ENCODE measurements at places on chromosomes 7 and 10.

DNA sequence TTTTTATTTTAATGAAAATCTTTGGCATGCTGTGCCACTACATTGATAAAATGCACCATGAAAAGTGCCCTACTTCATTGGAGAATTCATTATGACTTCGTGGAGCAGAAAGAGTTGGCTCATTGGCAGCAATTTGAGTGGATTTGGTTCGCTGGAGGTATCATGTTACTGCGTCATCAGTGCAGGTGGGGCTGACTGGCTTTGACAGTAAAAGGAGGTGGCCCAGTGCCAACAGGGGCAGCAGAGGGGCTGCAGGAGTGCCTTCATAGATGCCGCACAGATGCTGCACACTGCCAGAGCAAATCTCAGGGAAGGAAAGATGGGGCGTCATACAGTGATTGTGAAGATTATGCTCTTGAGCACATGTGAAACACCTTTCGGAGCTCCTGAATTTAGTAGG, 22.2 kb downstream of the FZD1 start:
- DNase-seq, result no peak

GRCh38 chr7:28739128-28739527, 219.0 kb downstream of the TRIL start:
- DNase-seq, result no peak

- DNase-seq, result peak; percentile 24
Measured at GRCh38 chr7:102279537-102280400, 6.9 kb upstream of the SH2B2 start.

DNA sequence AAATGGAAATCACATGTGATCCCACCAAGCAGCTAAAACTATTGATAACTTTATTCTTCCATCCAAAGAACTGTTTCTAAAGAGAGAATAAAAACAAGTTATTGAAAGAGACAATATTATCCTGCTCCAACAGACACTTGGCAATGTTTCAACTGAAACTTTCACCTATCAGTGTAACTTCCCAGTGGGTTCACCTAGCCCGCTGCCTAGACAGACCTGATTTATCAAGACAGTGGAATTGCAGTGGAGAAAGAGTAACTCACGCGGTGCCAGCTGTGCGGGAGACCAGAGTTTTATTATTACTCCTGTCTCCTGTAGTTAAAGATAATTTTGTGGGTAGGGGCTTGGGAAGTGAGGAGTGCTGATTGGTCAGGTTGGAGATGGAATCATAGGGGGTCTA, 199.8 kb downstream of the AHR start:
- DNase-seq, result no peak

- DNase-seq, result no peak
Measured at GRCh38 chr7:4692055-4692454, 10.0 kb downstream of the FOXK1 start.

GRCh38 chr10:102633287-102633686, 11.0 kb upstream of the TRIM8 start:
- DNase-seq, result no peak

- DNase-seq, result no peak
Measured at GRCh38 chr7:111076205-111076604, 14.7 kb upstream of the LRRN3 start.

- no peak for DNase-seq
Measured at GRCh38 chr10:11639849-11640764, 28.7 kb upstream of the USP6NL start.

- DNase-seq, result no peak
Measured at GRCh38 chr10:30819341-30820181, 190.0 kb upstream of the LYZL2 start.

DNA sequence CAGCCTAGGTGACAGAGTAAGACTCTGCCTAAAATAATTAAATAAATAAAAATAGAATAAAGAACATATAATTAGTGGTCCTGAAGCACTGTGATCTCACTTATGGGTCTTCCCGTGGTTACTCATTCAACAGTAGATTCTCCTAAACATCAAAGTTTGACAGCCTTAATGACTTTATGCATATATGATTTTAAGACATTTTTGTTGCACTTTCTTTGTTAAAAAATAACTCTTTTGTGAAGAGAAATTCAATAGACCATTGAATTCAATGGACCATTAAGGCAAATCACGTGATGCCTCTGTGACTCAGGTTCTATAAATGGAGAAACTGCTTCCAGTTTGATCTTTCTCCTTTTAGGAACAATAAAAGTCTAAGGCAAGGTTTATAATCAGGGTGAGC, 59.6 kb downstream of the ATOH7 start:
- DNase-seq, result no peak

- DNase-seq, result no peak
Measured at GRCh38 chr7:18004372-18004771, 23.3 kb downstream of the PRPS1L1 start.

DNA sequence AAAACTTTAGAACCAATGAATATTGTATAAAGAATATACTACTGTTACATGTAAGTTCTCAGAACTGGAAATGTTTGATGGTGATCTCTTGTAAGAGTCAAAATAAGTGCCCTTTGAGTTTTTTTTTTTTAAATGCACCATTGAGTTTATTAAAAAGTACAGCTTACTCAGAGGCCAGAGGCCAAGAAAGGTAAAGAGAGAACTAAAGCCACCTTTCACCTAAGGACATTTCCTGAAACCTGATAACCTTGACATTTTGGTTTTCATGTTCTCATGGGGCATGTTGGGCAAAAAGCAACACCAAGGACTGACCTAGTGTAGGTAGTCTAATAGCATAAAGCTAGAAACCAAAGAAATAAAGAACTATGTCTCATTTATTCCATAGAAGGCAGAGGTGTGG, 27.7 kb downstream of the REEP3 start:
- no peak for DNase-seq

Data from hippocampal formation (tissue), 2 donors.